G401 (cell line): ENCODE measurements at places on chromosomes 12 and 14. TPM values are rescaled to one million over a fixed set of nuclear protein-coding genes. Genes with fewer than 3 reads are reported as not detected.

The ADCY4 gene
- total RNA-seq, result not detected in 2 replicates

The TBX3 gene
- not detected in 2 replicates for total RNA-seq

The EIF2S3B gene
- 2.2 and 3.3 TPM in 2 replicates for total RNA-seq

The TNS2 gene
- 13.7 and 21.0 TPM in 2 replicates for total RNA-seq

The SYNDIG1L gene
- not detected in 2 replicates for total RNA-seq

The MCRS1 gene
- 143 and 148 TPM in 2 replicates for total RNA-seq

The GSG1 gene
- 197 and 253 TPM in 2 replicates for total RNA-seq

The TMPRSS12 gene
- total RNA-seq, result not detected in 2 replicates

GRCh38 chr12:24479131-24479530 is 469.8 kb downstream of the BCAT1 start:
- no peak for DNase-seq

GRCh38 chr12:66934302-66935062 is 255.6 kb upstream of the GRIP1 start:
- no peak for DNase-seq

- peak; percentile 83 for DNase-seq
Observed at GRCh38 chr14:76810953-76811400, 1.7 kb downstream of the ANGEL1 start.

- DNase-seq, result no peak
Observed at GRCh38 chr12:90925562-90925961, 29.4 kb downstream of the CCER1 start.

DNA sequence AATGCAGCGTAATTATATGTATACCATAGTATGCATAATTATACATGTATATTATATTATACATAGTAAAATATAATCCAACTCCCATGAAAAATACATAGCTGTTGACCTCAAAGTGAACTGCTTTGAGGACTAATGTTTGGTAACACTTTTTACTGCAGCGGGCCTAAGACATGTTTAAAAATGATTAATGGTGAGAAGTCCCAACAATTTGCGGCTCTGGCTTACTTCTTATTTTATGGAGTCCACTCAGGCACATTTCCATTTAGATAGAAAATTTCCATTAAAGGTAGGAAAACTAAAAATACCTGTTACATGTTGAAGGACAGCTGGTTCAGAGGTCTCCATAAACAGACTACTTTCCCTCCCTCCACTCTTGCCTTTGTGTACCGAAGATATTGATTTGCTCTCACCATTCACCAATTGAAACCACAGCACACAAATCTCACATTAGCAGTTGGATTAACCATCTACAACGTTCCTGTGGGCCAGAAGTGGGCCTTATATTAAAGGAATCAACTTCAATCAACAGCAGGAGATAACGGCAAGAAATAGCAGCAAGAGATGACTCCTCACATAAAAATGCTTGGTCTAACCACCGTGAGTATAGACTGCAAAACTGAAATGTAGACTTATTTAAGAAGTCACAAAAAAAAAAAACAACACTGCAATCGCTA is 14.1 kb upstream of the NT5DC3 start:
- no peak for DNase-seq

DNA sequence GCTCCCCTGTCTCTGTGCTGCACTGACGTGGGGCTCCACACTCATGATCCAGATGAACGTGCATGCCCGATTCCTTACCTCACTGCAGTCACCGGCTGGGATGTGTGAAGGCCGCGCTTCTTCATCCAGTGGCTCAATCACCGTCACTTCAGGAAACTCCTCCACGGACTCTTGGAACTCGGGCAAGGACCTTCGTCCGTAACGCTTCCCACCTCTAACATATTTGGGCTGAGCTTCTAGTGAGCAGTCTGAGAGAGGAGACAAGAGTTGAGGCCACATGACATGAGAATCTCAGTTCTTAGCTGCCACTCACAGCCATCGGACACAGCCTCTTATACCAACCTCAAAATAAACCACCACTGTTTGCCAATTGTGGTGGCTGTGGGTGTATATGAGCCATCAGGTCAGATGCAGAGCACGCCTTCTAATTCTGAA is 38.3 kb downstream of the NIN start:
- DNase-seq, result no peak

- peak; percentile 64 for DNase-seq
Observed at GRCh38 chr12:78418919-78419318, 445.7 kb upstream of the SYT1 start.

GRCh38 chr14:58367296-58367695 is 28.4 kb upstream of the TOMM20L start:
- DNase-seq, result no peak
